Frontal cortex (tissue), 4 donors: ENCODE measurements at places on chromosomes 11 and 22.

- DNase-seq = no peak
Measured at GRCh38 chr11:128731041-128731663, 37.3 kb downstream of the FLI1 start.

- DNase-seq = no peak
Measured at GRCh38 chr11:18699269-18699596, 654 bp downstream of the TMEM86A start.

DNA sequence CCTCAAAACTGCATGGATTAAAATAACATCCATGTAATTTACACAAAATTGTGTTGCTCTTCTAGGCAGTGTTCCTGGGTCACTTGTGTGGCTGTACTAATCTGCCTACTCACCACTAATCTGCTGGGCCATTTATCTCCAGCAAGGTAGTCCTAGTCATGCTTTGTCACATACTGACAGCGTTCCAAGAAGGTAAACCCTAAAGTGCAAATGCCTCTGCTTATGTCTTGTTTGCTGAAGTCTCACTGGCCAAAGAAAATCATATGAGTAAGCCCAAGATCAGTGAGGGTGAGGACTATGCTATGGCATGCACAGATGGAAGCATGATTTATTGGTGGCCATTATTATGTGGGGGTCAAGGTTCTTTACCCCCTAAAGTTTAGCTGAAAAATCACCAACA lies 630.2 kb upstream of the LUZP2 start:
- DNase-seq = no peak

DNA sequence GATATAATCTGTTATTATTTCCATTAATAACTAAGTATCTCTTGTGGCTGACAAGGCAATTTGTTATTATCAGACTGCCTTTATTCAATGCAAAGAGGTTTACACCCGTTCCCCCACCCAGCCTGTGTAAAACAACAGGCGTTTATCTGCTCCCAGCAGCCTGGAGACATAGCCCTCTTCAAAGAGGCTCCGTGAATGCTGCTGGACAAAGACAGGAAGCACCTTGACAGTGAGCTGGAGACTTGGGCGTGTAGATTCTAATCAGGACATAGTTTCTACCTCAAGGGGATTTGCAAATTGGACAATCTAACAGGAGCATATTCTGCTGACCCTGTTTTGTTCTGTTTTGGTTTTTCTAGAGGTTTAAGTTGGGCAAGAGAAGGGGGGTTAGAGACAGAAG lies 733.0 kb upstream of the KIRREL3 start:
- DNase-seq = no peak

DNA sequence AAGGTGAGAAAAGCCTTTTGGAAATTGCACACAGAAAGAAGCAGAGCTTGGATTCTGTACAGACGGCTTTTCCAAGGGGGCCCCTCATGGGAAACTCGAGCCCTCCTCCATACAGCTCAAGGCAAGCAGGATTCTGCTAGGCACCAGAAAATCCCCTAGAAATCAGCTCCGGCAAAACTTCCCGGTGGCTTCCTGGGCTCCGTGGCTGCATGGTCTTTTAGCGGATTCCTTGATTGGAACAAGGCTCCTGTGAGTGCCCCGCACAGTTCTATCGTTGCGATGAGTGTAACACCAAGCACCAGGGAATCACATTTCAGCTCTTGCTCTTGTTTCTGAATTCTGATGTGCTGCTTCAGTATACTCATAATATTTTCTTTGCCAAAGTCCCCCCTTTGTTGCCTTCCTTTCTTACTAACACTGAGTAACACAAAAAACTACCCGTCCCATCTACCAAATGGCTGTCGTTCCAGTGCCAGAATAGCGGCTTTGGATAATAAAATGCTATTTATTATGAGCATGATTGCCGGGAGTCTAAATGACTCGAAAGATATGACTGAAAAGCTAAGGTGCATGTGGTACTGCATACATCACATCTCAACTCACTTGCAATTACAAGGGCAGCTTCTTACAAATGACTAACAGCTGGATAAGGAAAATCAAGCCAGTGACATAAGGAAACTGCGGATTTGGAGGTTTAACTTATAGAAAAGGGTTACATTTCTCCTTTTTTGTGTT lies 494.1 kb downstream of the DLG2 start:
- no peak for DNase-seq

DNA sequence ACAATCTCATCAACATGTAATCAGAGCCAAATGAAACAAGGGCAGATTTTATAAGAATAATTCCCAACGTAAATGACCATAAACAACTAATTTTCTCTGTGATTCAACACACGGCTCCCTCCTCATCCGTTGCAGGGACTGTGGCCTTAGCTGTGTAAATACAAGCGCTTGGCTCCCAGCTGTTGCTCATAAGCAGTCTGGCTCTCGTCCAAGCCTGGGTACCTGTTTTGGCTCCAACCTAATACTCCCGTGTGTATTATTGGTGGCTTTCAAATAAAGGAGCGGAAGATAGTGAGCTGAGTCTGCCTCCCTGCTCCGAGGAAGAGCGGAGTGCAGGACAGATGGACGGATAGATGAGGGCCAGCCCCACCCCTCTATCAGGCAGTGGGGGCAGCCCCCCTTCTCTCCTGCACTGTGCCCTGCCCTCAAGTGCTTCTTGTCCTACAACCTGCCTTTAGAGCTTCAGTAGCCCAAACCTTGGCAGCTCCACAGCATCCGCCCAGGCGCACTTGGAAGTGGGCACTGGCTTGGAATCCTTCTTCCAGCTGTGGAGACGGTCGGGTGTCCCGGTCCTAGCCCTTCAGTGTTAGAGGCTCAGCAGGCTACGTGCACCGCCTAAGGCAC lies 670.9 kb downstream of the BRD1 start:
- DNase-seq = no peak

- DNase-seq = no peak
Measured at GRCh38 chr22:46074771-46075551, 75.4 kb upstream of the PPARA start.

DNA sequence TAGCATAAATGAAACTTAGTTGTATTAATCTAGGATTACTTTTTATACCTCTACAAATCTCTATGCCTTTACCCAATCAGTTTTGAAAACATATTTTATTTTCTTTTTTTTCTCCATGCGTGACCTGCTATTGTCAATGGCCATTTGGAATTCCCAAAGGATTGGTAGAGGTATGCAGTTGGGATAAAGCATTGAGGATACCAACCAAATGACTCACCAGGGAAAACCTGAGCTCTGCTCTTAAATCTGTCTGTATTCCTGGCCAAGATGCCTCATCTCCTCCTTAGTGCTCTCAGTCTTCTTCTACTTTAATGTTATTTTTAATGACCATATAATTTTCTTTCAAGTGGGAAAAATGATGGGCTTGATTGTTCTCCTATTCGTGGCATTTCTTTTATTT lies 61.9 kb downstream of the EHF start:
- no peak for DNase-seq

- DNase-seq = no peak
Measured at GRCh38 chr22:41181349-41182241, 23.5 kb upstream of the L3MBTL2 start.

DNA sequence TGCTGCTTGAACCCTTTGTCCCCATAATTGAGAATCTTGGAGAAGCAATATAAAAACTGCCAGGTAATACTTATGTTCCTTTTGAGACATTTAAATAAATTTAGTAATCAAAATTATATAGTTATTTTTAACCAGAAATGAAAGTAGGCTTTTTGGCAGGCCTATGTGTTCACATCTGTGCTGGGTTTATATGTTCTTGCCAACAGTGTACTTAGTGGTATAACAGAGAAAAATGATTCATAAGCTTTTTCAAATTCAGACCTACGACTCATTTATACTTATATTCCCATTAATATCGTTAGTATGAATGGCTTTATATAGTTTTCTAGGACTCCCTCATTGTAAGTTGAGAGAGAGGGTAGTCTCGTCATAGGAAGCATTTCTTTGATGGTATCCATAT lies 79.0 kb downstream of the DDX10 start:
- DNase-seq = no peak

DNA sequence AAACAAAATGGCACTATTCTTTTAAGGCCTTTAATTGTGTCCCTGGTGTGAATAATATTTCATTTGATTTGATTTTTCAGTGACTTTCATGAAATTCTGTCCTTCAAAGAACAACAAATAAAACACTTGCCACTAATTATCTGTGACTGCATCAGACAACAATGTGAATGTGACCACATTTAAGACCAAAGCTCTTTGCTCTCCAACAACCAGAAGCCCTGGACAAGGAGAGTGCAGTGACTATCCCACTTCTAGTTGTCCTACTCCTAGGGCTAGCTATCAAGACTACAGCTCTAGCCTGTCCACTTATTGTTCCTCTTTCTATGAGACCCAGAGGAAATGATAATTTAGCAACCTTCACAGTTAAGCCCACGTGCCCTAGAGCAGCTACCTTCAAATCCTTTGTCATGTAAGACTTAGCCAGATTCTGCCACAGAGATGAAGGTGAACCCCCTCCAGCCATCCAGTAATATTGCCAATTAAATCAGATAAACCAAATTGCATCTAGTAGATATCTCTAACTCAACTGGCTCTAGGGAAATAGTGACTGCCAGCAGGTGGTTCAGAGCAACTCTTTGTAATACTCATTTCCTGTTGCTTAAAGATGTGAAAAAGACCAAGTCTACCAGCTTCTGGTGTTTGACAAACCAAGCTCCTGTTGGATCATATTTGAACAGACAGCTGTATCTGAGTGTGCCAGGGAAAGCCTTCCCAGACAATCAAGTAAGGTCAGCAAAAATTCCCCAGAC lies 142.6 kb upstream of the BLID start:
- no peak for DNase-seq

DNA sequence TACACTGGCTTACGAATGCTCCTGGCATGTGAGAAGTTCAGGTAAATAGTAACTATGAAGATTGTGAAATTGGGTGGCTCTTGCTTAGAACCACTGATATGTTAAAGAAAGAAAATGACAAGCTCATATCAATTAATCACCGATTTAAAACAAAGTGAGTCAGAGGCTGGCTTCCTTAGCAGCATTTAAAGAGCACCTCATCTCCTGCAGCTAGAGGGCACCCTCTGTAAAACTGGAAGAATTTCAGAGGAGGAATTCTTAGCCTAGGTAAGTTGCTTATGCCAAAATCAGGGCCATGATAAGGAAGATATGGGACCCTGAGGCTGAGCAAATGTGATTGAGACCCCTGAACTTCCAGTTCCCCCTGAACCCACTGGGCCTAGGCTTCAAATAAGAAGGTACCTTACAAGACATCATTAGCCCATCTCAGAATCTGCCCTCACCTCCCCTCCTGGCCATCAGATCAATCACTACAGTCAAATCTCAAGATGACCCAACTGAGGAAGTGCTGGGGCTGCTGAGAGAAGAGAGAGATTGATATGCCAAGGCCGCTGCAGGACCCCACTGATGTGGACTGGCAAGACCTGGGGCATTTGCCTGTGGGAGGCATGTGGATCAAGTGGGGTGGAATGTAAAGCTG lies 8.6 kb upstream of the CD3E start:
- no peak for DNase-seq

GRCh38 chr11:103537904-103538502 lies 428.8 kb downstream of the DYNC2H1 start:
- no peak for DNase-seq

DNA sequence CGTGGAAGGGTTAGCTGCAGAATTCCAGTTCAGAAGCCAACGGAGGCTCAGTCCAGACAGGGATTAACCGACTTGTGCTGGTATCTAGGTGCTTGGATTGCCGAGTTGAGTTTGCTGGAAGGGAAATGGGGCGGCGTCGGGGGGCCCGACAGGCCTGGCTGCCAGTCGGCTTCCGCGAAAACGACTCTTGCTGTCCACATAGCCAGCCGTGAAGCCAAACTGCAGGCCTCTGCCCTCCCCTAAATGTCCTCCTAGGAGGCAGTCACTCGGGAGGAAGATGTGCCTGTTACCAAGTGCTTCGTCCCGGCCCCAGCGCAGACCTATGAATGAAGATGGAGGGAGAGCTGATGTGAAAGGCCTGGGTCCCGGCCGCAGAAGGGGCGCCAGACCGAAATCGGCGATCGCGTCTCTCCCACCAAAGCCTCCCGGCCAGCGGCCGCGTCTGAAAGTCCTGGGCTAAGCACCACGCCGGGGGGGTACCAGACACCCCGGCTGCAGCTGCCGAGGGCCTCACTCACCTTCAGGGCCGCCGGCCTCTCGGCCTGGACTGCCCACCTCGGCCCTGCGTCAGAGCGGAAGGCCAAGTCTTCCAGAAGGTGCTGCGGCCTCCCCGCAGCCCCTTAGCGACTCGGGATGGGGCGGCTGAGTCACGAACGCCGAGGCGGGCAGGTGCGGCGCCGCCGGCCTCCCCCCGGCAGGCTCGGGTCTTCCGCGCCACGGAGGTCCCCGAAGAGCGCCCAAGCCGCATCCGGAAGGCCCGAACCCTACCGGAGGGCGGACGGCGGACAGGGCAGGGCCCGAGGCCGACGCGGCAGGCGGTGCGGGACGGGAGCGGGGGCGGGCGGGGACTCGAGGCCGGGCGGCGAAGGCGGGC lies 7.5 kb downstream of the DPAGT1 start:
- DNase-seq = no peak

DNA sequence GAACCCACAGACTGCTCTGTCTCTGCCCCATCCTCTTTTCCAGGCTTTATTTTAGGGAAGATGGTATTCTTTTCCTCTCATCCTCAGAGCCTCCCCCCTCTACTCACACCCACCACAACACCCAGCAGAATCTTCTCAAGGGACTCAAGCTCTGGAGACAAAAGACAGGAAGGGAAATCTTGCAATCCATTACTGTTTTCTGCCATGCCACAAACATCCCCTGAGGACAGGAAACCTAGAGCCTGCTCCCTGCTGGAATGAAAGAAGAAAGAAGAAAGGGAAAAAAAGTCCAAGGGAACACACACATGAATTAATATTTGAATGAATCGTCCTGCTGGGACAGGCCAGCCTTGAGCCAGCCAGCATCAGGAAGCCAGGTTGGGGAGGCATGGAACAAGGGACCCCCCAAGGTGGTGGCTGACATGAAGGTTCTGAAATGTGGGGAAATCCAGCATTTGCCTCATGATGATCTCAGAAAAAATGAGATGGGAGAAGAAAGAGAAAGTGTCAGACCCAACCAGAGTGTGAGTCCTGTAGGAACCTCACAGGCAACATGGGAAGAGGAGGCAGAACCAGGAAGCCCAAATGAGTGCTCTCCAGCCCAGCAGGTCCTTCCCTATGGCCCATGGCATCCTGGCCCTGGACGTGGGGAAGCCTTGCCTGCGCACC lies 34.0 kb downstream of the SLCO2B1 start:
- DNase-seq = no peak

GRCh38 chr11:123833095-123833494 lies 26.9 kb upstream of the OR6M1 start:
- DNase-seq = no peak

DNA sequence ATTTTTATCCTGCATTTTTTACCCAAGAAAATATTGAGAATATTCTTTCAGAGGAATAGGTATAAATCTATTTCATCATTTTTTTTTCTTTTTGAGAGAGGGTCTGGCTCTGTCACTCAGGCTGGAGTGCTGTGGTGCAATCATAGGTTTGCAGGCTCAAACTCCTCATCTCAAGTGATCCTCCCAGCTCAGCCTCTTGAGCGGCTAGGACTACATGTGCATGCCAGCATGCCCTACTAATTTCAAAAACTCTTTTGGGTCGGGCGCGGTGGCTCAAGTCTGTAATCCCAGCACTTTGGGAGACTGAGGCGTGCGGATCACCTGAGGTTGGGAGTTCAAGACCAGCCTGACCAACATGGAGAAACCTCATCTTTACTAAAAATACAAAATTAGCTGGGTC lies 20.3 kb upstream of the PTPRJ start:
- DNase-seq = no peak

GRCh38 chr11:91303749-91304148 lies 920.9 kb upstream of the FAT3 start:
- DNase-seq = no peak
